Stimulated activated CD8-positive, alpha-beta memory T cell treated with anti-CD3 and anti-CD28 coated beads, Interleukin-2, amount 100 ng/mL, for 1 hour (primary cell): ENCODE measurements at places on chromosomes 11 and 22.
A peak's percentile ranks its signal among the peaks of the same experiment; 100 is the strongest.

DNA sequence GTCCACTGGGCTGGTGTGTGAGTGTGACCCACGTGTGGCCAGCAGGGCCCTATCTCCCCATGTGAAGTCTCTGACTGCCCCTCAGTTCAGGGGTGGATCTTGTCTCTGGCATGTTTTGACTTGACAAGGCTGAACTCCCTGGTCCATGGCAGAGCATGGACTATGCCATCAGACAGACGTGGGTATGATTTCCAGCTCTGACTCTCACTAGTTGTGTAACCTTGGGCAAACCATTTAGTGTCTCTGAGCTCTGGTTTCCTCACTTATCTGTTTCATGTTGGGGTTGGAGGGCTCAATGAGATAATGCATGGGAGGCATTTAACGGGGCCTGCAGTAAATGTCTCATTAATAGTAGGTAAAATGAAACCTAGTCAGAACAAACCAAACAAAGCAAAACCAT is 254.5 kb upstream of the NARS2 start:
- no peak for DNase-seq

DNA sequence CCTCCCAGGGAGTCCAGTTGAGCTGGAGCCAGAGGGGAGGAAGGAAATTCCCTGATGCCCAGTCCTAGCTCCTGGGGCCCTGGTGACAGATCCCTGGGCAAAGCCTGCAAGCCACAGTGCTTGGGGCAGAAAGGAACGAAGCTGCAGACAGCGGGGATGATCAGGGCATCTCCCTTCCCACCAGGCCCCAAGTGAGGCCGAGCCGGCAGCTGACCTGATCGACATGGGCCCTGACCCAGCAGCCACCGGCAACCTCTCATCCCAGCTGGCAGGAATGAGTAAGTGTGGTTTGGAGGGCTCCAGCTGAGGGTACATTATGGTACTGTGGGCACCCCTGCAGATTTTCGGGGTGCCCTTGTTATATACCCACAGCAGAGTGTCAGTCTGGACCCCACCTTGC is 33.5 kb downstream of the TOM1 start:
- no peak for DNase-seq

DNA sequence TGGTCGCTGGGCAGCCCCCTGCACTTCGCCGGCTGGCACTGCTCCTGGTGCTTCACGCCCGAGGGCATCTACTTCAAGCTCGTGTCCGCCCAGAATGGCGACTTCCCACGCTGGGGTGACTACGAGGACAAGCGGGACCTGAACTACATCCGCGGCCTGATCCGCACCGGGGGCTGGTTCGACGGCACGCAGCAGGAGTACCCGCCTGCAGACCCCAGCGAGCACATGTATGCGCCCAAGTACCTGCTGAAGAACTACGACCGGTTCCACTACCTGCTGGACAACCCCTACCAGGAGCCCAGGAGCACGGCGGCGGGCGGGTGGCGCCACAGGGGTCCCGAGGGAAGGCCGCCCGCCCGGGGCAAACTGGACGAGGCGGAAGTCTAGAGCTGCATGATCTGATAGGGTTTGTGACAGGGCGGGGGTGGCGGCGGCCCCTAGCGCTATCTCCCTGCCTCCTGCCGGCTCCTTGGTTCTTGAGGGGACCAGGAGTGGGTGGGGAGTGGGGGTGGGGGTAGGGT is 13.5 kb upstream of the MIEF1 start:
- no peak for DNase-seq

- no peak for DNase-seq
Measured at GRCh38 chr11:47434011-47434786, 8.0 kb upstream of the PSMC3 start.

DNA sequence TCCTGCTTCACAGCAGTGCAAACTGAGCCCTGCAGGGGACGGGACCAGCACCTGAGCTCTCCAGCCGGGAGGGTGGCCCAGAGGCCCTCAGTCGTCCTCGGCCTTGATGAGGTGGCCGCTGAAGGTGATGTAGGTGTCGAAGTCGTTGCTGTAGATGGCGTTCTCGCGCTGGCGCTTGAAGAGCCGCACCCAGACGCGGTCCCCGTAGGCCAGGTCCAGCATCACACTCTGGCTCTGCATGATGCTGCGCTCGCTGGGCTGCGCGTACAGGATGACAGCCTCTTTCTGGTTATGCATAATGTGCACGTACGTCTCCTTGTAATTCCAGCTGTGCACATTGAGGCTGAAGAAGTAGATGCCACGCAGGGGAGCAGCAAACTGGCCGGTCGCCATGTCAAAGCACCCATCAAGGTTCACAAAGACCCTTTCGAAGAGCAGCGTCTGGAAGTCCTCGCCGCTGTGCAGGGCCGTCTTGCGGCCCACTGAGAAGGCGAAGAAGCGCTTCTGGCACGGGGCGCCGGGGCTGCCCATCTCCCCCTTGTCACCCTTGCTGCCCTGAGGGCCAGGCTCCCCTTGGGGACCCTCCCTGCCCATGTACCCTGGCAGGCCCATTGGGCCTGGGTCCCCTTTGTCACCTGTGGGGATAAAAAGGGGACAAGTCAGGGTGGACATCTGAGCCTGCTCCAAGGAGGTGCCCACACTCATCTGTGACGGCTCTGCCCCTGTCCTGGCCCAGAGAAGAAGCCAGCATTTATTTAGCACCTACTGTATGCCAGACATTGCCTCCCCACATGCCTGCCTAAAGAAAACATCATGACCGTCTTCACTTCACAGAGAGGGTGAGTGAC is 5.7 kb downstream of the C1QTNF6 start:
- no peak for DNase-seq

DNA sequence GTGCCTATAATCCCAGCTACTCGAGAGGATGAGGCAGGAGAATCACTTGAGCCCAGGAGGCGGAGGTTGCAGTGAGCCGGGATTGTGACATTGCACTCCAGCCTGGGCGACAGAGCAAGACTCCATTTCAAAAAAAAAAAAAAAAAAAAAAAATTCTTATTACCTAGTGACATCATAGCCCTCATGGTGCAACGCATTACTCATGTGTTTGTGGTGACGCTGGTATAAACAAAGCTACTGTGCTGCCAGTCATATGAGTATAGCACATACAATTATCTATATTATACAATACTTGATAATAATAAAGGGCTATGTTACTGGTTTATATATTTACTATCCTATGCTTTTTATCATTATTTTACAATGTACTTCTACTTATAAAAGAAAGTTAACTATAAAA is 41.2 kb downstream of the OR2AT4 start:
- no peak for DNase-seq

GRCh38 chr11:69825037-69825834 is 6.0 kb upstream of the FGF3 start:
- DNase-seq: no peak

- DNase-seq: no peak
Measured at GRCh38 chr11:17224727-17225126, 16.9 kb upstream of the PIK3C2A start.

DNA sequence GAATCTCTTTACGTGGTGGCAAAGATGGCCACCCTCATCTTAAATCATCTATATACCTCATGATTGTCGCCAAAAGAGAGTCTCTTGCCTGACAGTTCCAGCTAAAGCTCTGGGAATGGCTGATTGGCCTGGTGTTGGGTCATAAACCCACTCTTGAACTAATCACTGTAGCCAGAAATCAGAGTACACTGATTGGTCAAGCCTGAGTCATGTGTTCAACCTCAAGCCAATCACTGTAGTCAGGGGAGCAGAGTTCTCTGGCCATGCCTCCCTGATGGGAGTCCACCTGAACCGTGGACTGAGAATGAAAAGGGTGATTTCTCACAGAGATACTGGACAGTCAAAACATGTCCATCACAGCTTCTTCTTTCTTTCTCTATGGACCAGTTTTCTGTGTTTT is 45.8 kb downstream of the RCN1 start:
- DNase-seq: no peak

- DNase-seq: no peak
Measured at GRCh38 chr11:130932086-130932712, 15.9 kb upstream of the SNX19 start.

GRCh38 chr11:88535916-88536547 is 198.5 kb upstream of the CTSC start:
- DNase-seq: no peak

DNA sequence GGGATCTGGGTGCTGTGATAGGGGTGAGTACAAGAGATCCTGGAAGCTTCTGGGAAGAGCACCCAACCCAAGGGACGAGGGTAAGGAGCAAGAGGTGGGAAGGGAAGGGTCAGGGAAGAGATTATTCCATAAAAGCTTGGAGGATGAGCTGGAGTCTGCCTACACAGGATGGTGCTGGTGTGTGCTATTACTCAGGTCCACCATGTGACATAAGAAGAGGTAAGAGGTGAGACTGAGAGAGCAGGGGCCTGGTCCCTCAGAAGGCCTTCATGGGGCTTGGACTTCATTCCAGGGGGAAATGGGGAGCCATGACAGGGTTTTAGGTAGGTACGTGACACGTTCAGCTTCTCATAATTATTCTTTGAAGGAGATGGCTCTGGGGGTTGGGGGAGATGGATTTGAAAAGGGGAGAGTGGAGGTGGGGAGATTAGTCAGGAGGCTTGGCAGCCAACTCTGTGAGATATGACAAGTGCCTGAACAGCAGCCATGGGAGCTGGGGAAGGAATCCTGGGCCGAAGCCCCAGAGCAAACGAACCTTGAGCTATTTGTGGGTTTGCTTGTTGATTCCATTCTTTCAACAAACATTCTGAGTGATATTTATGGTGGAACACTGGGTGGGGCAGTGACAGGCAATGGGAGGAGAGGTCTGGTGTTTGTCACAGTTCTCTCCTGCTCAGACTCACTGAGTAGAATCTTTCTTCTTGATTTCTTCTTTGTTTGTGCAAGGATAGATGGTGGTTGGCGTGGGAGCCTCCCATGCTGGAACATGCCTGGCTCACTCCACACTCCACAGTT is 11.2 kb upstream of the NCAM1 start:
- no peak for DNase-seq

DNA sequence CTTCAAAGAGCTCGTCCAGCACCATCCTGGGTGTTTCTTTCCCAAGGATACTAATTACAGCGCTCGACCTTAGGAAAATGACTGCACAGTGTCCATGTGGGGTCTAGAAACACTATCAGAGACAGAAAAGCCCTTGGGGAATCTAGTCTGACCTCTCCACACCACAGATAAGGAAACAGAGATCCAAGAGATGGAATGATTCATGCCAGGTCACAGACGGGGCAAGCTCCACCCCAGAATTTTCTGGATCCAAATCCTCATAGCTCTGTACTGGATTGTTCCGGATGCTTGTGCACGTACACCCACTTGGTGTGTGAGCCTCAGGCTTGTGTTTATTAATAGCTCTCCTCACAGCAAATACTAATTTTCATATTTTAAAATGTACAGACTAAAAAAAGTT is 11.3 kb downstream of the ABTB2 start:
- no peak for DNase-seq

- no peak for DNase-seq
Measured at GRCh38 chr11:8749202-8749601, 66.6 kb downstream of the RPL27A start.

GRCh38 chr11:33530815-33531214 is 169.8 kb downstream of the C11orf91 start:
- DNase-seq: no peak

GRCh38 chr11:8442301-8442700 is 151.7 kb downstream of the STK33 start:
- DNase-seq: no peak

GRCh38 chr11:17979770-17980371 is 33.0 kb downstream of the SERGEF start:
- peak; percentile 4 for DNase-seq

DNA sequence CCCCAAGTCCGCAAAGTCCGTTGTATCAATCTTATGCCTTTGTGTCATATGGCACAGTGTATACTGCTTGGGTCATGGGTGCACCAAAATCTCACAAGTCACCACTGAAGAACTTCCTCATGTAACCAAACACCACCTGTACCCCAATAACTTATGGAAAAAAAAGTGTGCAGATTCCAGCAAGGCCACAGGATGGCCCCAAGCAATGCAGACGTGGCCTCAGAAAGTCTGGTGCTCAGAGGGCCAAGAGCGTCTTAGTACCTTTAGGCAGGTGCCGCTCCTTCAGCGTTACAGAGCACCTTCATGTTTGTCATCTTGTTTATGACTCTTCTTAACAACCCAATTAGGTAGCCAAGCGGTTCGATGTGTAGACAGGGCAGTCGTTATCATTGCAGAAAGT is 65.3 kb downstream of the PRDM11 start:
- DNase-seq: no peak

DNA sequence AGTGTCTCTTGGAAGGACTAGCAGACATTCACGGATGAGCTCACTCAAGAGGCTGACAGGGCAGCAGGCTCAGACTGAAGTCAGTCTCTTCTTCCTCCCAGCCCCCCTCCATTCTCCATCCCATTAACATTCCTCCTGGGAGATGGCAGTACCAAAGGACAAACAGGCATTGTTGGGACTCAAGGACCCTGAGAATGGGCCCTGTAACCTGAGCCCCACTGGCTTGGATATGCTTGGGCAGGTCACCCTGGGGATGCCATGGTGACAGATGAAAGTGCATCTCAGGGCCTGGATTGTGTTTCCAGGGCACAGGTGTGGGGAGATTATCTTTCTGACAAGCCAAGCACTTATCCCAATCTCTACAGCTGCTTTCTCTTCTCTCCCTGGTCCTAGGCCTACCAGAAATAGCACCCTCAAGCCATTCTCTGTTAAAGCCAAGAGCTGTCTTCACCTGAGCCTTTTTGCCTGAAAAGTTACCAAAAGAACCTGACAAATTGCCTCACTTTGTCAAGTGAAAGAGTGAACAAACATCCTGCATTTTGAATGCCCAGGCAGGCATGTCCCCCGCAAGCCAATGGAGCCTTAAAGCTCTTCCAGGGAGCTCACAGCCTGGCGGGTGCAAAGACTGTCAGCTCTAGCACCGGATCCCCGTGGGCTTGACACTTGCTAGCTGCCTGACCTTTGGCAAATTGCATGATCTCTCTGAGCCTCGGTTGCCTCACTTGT is 366.0 kb upstream of the NARS2 start:
- no peak for DNase-seq

DNA sequence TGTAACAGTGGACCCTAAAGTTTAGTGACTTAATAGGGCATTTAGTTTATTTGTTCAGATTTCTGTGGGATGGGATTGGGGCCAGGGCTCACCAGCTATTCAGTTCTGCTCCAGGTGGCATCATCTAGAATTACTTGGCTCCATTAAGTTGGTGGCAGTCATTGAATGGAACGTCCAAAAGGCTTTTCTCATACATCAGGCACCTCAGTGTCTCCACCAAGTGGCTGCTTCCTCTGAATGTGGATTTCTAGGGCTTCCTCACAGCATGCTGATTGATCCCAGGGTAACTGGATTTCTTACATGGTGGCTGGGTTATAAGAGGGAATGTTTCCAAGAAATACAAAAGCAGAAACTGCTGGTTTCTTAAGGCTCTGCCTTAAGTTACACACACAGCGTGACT is 34.7 kb downstream of the USP47 start:
- no peak for DNase-seq
